ENCODE measurements at places on chromosomes 1 and 21.

- DNase-seq = no peak
These were observed 3.8 kb downstream of the DNALI1 start for GRCh38 chr1:37560401-37561132.

DNA sequence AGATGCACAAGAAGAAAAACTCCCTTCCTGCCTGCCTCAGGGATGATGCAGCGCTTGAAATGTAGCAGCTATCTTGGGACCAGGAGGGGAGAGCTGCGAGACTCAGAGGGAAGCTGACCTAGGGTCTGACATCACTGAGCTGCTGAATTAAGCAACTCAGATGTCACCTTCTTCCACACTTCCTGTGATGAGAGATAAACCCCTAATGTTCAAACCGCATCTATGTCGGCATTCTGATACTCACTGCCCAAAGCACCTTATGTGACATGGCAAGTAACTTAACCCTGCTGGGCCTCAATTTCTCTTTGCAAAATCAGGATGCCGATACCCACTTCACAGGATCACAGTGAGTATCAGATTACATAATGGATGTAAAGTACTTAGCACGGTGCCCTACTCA is 9.1 kb upstream of the AK2 start:
- DNase-seq = peak; percentile 34

GRCh38 chr21:45974073-45975019 is 7.2 kb upstream of the COL6A1 start:
- peak; percentile 87 for DNase-seq

GRCh38 chr1:200495901-200496300 is 86.1 kb upstream of the ZNF281 start:
- no peak for DNase-seq

GRCh38 chr1:7301664-7301981 is 469.5 kb upstream of the VAMP3 start:
- no peak for DNase-seq

- DNase-seq = no peak
These were observed 360.8 kb downstream of the MATN1 start for GRCh38 chr1:30362603-30362990.

DNA sequence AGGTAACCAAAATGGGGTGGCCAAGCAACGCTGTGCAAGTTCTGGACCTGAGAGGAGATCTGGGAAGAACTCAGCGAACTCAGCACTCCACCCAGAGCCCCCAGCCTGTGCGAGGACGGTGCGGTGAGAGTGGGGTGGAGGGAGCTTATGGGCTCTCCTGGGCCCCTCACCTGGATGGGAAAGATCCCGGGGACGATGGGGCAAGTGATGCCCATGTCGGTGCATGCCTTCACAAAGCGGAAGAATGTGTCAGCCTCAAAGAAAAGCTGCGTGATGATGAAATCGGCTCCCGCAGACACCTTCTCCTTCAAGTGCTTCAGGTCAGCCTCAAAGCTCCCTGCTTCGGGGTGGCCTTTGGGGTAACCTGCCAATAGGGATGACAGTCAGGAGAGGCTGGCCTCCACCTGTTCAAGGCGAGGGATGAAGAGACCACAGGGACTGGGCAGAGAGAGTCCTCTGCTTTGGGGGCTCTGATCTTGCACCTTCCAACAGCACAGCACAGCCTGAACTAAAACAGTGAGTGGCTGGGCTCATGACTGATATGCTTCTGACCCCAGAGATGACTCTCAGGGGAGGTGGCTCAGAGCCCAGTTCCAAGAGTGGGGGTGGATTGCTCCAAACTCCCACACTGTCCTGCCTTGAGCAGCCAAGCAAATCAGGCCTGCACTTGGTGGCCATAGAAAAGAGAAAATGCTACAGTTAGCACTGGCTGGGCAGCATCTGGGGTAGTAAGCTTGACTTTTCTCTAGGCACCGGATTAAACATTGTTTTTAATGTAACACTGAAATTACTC is 9.5 kb downstream of the MTHFR start:
- peak; percentile 42 for DNase-seq

DNA sequence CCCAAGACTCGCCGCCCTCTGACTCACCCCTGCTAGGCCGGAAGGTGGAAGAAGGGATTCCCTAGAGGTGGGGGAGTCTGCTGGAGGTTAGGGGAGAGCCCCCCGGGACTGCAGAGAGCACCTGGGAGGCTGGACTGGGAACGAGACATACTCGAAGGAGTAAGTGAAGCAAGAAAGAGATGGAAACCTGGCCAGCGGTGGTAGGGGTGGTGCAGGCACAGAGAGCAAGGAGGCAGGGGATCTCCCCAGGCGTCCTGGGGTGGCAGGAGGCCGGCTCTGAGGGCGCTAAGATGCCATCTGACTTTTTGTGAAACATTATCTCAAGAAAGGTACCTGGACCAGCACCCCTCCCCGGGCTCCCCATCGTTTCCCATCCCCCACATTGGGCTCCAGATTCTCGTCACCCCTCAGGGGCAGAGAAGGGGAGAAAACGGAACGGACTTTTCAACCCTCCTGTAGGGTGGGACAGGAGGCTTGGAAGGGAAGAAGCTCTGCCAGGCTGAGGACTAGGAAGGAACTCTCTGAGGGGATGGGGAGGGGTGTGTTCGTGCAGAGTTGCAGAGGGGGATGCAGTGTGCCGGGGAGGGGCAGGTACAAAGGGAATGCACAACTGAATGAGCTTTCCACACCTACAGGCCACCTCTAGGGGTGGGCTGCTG is 708 bp downstream of the CHRNB2 start:
- no peak for DNase-seq

DNA sequence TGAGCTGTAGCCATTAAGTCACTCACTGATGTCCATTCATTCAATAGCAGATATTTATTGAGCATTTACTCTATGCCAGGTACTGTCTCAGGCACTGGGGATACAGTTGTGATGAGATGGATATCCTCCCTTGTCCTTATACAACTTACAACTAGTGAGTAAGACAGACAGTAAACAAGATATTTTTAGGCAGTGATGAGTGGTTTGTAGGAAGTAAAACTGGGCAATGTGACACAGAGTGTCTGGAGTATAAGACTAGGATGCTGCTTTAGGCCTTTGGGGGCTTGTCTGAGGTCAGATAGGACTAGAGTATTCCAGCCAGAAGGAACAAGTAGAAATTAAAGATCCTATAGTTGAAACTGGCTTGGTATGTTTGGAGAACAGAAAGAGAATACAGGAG is 41.4 kb downstream of the NOS1AP start:
- DNase-seq = peak; percentile 7

GRCh38 chr21:35575280-35575915 is 484.9 kb downstream of the SETD4 start:
- peak; percentile 96 for DNase-seq

GRCh38 chr21:26067836-26068594 is 102.6 kb downstream of the APP start:
- DNase-seq = no peak

DNA sequence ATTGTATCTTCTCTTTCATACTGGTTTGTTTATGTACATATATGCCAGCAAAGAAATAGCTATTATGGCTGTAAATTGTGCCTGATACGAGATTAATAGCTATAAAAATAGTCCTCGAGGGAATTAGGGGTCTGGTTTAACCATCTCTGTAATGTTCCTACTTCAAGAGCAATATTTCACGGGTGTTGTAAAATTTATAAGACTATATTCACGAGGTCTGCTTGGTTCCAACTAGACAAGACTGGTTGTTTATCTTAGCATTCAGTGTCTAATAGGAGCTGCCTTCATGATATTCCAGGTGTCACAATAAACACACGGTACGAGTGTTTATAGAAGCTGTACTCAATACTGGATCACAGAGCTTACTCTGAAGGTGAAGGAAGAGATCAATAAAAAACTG is 389.9 kb downstream of the SIPA1L2 start:
- no peak for DNase-seq

- DNase-seq = no peak
These were observed 8.9 kb upstream of the SMIM12 start for GRCh38 chr1:34868230-34869049.

DNA sequence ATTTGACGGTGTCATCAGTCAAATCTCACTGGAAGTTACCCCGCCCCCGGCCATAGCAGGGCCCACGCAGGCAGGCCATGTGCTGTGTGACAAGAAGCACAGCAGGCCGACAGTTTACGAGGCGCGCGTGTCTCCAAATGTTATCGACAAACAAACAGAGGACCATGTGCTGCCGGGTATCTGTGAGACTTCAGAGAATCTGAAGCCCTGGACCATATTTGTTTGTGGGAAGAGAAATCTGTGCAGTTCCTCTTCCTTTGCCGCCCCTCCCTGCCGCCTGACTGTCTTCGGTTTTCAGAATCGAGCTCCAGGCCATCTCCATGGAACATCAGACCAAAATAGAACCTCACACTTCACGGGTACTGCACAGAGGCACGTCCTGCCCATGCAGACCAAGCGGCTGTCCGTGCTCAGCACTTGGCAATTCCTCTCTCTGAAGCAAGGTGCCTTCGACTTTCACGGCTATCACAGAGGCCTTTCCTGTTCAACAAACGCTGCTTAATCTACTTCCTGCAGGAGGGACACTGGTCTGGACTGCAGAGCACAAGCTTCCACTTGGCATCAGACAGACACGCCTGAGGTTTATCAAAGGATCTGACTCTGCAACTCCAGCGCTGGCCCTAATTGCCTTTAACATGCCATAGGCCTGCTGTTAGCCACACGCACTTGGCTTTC is 135.7 kb upstream of the KRTAP19-8 start:
- peak; percentile 5 for DNase-seq

- DNase-seq = no peak
These were observed 119.7 kb upstream of the C1orf174 start for GRCh38 chr1:4019606-4020331.

DNA sequence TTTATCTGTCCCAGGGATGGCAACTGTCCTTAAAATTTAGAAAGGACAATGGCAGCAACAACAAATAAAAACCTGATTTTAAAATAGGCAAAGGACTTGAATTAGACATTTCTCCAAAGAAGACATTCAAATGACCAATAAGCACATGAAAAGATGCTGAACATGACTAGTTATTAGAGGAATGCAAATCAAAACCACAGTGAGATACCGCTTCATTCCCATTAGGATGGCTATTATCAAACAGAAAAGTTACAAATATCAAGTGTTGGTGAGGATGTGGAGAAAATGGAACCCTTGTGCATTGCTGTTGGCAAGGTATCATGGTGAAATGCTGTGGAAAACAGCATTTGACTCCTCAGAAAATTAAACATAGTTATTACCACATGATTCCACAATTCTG is 120.7 kb downstream of the CRB1 start:
- DNase-seq = peak; percentile 18

DNA sequence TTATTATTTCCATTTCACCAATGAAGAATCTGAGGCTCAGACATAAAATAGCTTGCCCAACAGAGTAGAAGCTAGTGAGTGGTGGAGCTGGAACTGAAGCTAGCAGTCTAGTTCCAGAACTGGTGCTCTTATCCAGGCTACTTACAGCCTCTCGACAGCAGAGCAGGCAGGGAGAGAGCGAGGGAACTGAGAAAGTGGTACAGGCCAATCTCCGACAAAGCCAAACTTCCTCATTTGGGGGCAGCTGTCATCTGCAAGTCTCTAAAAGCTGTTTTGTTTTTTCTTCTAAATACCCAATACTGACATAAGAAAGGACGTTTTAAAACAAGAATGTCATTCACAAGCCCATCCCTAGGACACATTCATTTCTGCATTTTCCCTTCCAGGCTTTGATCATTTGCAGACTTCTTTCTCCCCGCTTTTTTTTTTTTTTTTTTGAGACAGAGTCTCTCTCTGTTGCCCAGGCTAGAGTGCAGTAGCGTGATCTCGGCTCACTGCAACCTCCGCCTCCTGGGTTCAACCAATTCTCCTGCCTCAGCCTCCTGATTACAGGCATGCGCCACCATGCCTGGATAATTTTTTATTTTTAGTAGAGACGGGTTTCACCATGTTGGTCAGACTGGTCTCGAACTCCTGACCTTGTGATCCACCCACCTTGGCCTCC is 20.0 kb downstream of the YIPF1 start:
- DNase-seq = no peak

- DNase-seq = no peak
These were observed 15.0 kb upstream of the NEK7 start for GRCh38 chr1:198141668-198142351.

GRCh38 chr1:63928186-63929105 is 154.6 kb downstream of the ROR1 start:
- DNase-seq = no peak

GRCh38 chr21:45016406-45017038 is 57.9 kb upstream of the ADARB1 start:
- no peak for DNase-seq

- peak; percentile 73 for DNase-seq
These were observed 7.7 kb upstream of the ZNF669 start for GRCh38 chr1:247111700-247112478.

Data from EH (cell line).